ENCODE measurements at places on chromosomes 7 and 10.
A peak's percentile ranks its signal among the peaks of the same experiment; 100 is the strongest.

- no peak overlapping the region for H3K4me3 ChIP-seq
- DNase-seq: peak; percentile 85
- H3K27me3 ChIP-seq: no peaks in the 10 kb centered on the region
- no peaks in the 10 kb centered on the region for H3K36me3 ChIP-seq
Measured at GRCh38 chr7:76294344-76295024, 8.0 kb upstream of the HSPB1 start.

DNA sequence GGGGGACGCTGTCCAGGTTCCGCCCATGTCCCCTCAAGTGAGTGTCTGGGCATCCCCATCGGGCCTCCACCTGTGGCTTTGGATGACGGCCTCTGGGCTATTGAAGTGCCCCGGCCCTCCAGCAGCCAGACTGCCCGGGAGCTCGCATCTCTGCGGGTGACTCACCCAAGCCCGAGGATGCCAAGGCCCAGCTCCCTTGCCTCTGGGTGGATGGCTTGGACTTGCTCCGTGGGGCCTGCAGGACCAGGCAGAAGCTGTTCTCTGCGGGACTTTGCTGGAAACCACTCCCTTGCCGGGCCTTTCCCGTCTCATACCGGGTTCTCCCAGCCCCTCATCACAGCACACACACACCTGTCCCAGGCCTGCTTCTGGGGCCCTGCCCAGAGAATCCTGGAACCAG, 22.4 kb downstream of the DPYSL4 start:
- no peak overlapping the region for H3K4me3 ChIP-seq
- H3K27ac ChIP-seq: no peak overlapping the region
- H3K36me3 ChIP-seq: no peaks in the 10 kb centered on the region

DNA sequence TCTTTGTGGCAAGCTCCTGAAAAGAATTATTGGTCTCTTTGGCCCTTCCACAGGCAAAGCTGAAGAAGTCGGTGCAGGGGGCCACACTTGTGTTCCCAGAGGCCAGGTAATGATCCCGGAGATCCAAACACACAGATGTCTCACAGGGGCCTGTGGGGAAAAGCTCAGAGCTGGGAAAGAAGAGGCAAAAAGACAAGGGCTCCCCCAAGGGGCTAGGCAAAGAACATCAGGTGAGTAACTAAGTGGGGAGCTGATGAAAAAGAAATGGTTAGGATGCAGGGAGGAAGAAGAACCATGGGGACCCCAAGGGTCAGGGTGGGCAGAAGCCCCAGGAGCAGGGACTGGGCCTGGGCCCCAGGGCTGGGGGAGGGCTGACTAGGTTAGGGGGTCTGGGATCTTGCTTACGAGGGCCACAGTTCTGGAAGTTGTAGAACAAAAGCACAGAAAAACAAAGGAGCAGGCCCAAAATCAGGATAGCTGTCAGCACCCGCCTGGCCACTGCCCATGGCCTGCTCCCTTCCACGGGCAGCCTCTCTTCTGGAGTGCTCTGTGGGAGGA, 1.1 kb downstream of the KEL start:
- peak overlapping the region; percentile 73 for H3K4me3 ChIP-seq
- no peak for DNase-seq
- no peaks in the 10 kb centered on the region for H3K36me3 ChIP-seq
- H3K27me3 ChIP-seq: no peaks in the 10 kb centered on the region
- H3K27ac ChIP-seq: no peak overlapping the region

GRCh38 chr10:11853468-11853867, 30.3 kb downstream of the PROSER2 start:
- no peaks in the 10 kb centered on the region for H3K27me3 ChIP-seq
- no peak overlapping the region for H3K27ac ChIP-seq
- H3K36me3 ChIP-seq: peaks cover 27% of the 10 kb centered on the region
- H3K4me1 ChIP-seq: no peaks in the 10 kb centered on the region
- no peak overlapping the region for H3K4me3 ChIP-seq

GRCh38 chr7:133854739-133855138, 272.4 kb upstream of the LRGUK start:
- DNase-seq: no peak
- H3K27ac ChIP-seq: no peak overlapping the region
- no peaks in the 10 kb centered on the region for H3K27me3 ChIP-seq
